ENCODE measurements at places on chromosomes 2 and 18.

- no peak for DNase-seq
- no peaks in the 10 kb centered on the region for H3K4me1 ChIP-seq
- H3K36me3 ChIP-seq, result no peaks in the 10 kb centered on the region
- no peak overlapping the region for H3K27ac ChIP-seq
- H3K27me3 ChIP-seq, result no peaks in the 10 kb centered on the region
These were observed 65.7 kb upstream of the PPM1B start for GRCh38 chr2:44102790-44103562.

- H3K4me1 ChIP-seq, result peaks cover 26% of the 10 kb centered on the region
- no peaks in the 10 kb centered on the region for H3K27me3 ChIP-seq
- H3K27ac ChIP-seq, result no peak overlapping the region
- DNase-seq, result no peak
- peaks cover 27% of the 10 kb centered on the region for H3K36me3 ChIP-seq
These were observed 5.7 kb downstream of the C18orf32 start for GRCh38 chr18:49481317-49481716.

GRCh38 chr2:37881397-37881796 lies 43.7 kb upstream of the RMDN2 start:
- no peak for DNase-seq
- no peaks in the 10 kb centered on the region for H3K4me1 ChIP-seq
- no peaks in the 10 kb centered on the region for H3K36me3 ChIP-seq

- H3K36me3 ChIP-seq, result no peaks in the 10 kb centered on the region
- H3K4me1 ChIP-seq, result no peaks in the 10 kb centered on the region
- H3K27ac ChIP-seq, result no peak overlapping the region
- no peak overlapping the region for H3K4me3 ChIP-seq
These were observed 389.3 kb downstream of the IRS1 start for GRCh38 chr2:226410247-226410835.

DNA sequence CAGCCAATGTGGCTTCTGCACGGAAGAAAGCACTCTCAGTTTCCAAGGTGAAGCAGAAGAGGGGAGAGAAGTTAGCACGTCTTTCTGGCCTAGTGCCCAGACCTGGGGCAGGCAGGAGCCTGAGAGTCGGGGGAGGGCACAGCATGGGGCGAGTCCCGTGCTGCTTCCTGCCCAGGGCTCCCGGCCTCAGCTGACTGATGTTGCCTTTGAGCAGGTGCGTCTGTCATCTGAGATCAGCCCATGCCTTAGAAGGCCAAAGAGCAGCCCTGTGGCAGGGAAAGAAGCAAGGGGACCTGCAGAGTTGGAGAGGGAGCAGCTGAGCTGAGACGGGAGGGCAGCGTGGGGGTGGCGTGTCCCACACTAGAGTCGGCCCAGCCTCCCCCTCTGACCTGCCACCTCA lies 3.3 kb downstream of the KCNIP3 start:
- no peak for DNase-seq
- no peak overlapping the region for H3K27ac ChIP-seq
- no peak overlapping the region for H3K4me3 ChIP-seq
- H3K36me3 ChIP-seq, result no peaks in the 10 kb centered on the region
- no peaks in the 10 kb centered on the region for H3K4me1 ChIP-seq
- no peaks in the 10 kb centered on the region for H3K27me3 ChIP-seq

GRCh38 chr2:108565778-108566375 lies 31.6 kb downstream of the LIMS1 start:
- no peak for DNase-seq
- H3K4me1 ChIP-seq, result no peaks in the 10 kb centered on the region
- no peaks in the 10 kb centered on the region for H3K36me3 ChIP-seq
- H3K27ac ChIP-seq, result peak overlapping the region; percentile 5
- no peak overlapping the region for H3K4me3 ChIP-seq

GRCh38 chr18:29007986-29008654 lies 831.2 kb upstream of the CDH2 start:
- no peak overlapping the region for H3K4me3 ChIP-seq
- no peak overlapping the region for H3K27ac ChIP-seq
- no peaks in the 10 kb centered on the region for H3K4me1 ChIP-seq
- no peaks in the 10 kb centered on the region for H3K27me3 ChIP-seq
- no peak for DNase-seq

DNA sequence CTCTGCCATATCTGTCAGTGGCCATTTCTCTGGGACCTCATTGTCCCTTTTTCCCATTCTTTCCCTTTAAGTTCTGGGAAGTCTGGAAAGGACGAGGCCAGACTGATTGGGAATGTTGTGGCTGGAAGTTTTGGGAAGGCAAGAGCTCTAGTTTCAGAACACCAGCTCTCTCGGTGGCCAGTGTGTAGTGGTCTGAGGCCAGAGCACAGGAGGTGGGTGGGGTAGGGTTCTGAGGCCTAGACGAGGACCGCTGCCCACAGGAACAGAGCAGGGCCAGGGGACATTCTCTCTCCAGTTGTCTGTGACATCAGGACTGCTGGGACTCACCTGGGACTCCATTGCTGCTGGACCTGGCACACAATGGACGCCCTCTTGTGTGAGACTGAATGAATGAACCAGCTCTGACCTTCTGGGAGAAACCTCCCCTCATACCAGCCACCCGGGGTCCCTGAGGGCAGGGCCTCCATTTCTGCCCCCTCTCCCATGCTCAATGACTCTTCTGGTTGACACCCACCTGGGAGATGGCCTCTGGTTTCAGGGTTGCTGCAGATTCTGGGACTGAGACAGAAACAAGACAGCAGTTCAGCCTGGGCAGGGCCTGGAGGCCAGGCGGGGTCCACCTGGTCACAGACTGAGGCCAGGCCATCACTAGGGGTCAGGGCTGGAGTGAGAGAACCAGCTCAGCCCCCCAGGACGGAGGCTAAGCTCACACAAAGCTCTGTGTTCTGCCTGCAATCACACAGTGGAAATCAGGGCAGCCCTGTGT lies 8.4 kb upstream of the NPPC start:
- no peaks in the 10 kb centered on the region for H3K36me3 ChIP-seq
- no peak overlapping the region for H3K4me3 ChIP-seq
- no peak for DNase-seq
- H3K27ac ChIP-seq, result no peak overlapping the region
- no peaks in the 10 kb centered on the region for H3K4me1 ChIP-seq
- H3K27me3 ChIP-seq, result no peaks in the 10 kb centered on the region

GRCh38 chr2:114857196-114857595 lies 414.8 kb downstream of the DPP10 start:
- no peaks in the 10 kb centered on the region for H3K36me3 ChIP-seq
- H3K27me3 ChIP-seq, result no peaks in the 10 kb centered on the region
- no peak overlapping the region for H3K27ac ChIP-seq
- DNase-seq, result no peak
- H3K4me3 ChIP-seq, result no peak overlapping the region
- H3K4me1 ChIP-seq, result no peaks in the 10 kb centered on the region

- no peak overlapping the region for H3K4me3 ChIP-seq
- no peaks in the 10 kb centered on the region for H3K36me3 ChIP-seq
- H3K27ac ChIP-seq, result no peak overlapping the region
- DNase-seq, result no peak
These were observed 1704.8 kb upstream of the PIK3C3 start for GRCh38 chr18:40250236-40250635.

GRCh38 chr2:126662621-126663020 lies 6.7 kb downstream of the GYPC start:
- no peaks in the 10 kb centered on the region for H3K27me3 ChIP-seq
- H3K36me3 ChIP-seq, result no peaks in the 10 kb centered on the region
- H3K4me1 ChIP-seq, result peaks cover 94% of the 10 kb centered on the region

- no peaks in the 10 kb centered on the region for H3K27me3 ChIP-seq
- H3K27ac ChIP-seq, result no peak overlapping the region
- H3K36me3 ChIP-seq, result no peaks in the 10 kb centered on the region
- no peak overlapping the region for H3K4me3 ChIP-seq
These were observed 388.7 kb upstream of the MYT1L start for GRCh38 chr2:2719781-2720180.

DNA sequence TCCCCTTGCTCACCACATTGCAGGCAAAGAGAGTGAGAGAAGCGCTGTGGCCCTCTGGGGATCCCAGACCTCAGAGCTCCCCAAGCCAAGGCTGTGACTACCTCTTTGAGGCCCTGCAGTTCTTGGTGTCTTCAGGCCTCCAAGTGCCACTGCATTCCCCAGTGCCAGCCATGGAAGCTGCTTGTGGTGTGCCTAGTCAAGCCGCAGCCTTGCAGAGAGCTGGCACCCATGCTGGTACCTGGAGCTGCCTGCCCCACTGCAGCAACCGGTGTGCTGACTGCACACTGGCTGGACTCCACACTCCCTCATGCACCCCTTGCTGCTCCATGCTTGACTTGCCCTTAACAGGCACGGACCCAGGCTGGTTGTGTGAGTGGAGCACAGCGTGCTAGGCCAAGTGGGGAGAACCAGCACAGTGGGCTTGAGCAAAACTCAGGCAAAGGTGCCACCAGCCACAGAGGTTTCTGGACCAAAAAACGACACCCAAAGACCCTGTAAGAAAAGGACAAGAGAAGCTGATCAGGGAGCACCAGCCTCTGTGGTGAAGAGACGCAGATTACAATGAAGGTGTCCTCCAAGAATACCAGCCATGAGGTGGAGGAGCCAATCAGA lies 113.5 kb upstream of the TMEM18 start:
- H3K4me3 ChIP-seq, result no peak overlapping the region
- H3K36me3 ChIP-seq, result no peaks in the 10 kb centered on the region
- H3K4me1 ChIP-seq, result no peaks in the 10 kb centered on the region
- H3K27ac ChIP-seq, result no peak overlapping the region
- no peaks in the 10 kb centered on the region for H3K27me3 ChIP-seq

DNA sequence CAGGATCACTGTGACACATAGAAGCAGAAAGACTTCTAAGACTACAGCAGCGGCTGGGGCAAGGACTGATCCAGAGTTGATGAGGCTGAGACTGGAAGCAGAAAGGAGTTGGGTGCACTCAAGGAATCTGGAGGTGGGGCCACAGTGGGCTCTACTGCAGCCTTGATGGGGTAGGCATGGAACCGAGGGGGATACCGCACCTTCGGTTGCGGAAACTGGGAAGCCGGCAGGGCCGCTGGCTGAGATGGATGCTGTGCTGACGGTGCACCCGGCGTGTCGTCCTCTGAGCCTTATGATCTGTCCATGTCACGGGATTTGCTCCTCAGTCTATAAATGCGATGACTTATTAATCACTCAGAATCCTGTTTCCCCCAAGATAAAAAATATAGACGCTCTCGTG lies 473.5 kb upstream of the MYT1L start:
- no peaks in the 10 kb centered on the region for H3K4me1 ChIP-seq
- H3K36me3 ChIP-seq, result no peaks in the 10 kb centered on the region
- no peak for DNase-seq
- H3K27me3 ChIP-seq, result no peaks in the 10 kb centered on the region
- no peak overlapping the region for H3K4me3 ChIP-seq
- no peak overlapping the region for H3K27ac ChIP-seq

DNA sequence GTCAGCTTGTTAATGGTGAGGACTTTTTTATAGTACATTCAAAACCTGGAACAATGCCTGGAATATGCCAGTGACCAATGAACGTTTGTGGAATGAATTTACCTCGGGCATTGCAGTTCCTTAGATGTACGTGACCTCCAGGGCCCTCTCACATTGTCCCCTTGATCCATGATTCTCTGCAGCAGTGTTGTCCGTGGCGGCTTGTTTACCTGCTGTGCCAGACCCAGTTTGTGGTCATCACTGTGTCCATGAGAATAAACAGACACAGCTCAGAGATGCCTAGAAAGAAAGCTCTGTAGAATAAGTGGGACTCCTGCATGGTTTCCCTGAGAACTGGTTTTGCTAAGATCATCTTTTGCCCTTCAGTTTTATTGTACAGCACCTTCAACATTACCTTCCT lies 1132.2 kb downstream of the DPP10 start:
- H3K36me3 ChIP-seq, result no peaks in the 10 kb centered on the region
- H3K27me3 ChIP-seq, result no peaks in the 10 kb centered on the region
- no peak for DNase-seq
- H3K4me3 ChIP-seq, result no peak overlapping the region
- no peaks in the 10 kb centered on the region for H3K4me1 ChIP-seq
- no peak overlapping the region for H3K27ac ChIP-seq

GRCh38 chr18:7779211-7779610 lies 212.1 kb downstream of the PTPRM start:
- H3K36me3 ChIP-seq, result no peaks in the 10 kb centered on the region
- H3K27me3 ChIP-seq, result no peaks in the 10 kb centered on the region
- no peak overlapping the region for H3K27ac ChIP-seq
- DNase-seq, result no peak

DNA sequence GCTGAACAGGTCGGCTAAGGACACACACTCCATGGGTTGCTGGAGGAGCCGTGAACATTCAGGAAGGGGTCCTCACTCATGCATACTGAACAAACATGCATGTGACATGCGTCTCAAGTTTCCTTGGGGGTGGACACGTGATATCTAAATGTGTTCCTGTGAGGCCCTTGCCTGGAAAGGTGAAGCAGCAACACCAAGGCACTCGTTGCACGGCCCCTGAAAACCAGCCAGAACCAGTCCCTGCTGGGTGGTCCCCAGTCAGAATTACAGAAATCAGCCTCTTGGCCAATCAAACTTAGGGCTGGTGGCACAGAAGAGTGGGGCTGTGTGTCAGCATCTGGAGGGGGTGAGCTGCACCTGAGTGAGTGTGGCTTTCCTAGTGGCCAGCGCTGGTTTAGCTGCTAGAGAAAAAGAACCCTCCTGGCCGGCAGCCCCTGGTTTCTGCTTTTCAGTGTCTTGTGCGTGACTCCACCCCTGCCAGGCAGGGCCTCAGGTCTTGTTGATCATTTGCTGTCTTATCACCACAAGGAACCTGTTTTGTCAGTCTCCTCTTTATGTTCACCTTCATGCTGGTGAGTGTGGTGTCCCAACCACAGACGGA lies 3.2 kb upstream of the AQP12B start:
- H3K4me1 ChIP-seq, result peaks cover 5% of the 10 kb centered on the region
- H3K4me3 ChIP-seq, result no peak overlapping the region
- DNase-seq, result no peak

DNA sequence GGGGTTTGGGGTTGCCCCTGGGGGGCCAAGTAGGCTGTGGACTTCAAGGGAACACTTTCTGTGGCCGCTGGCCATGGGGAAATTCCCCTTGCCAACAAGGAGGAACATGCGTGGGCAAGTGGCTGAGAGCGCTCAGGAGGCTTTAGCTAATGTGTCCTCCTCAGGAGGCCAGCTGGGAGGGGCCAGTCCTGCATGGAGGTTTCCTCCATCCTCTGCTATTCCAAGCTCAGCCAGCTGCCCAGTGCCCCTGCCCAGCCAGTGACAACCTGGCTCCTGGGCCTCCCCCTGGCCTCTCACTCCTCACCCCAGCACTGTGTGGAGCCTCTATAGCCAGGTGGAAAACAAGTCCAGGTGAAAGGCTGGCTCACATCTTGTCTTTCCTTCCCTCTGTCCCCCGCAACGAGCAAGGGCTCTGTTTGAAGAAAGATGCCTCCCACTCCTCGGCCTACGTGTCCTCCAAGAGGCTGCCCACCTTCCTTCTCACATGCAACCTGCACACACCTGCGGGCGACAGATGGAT lies 64.4 kb upstream of the DAPL1 start:
- no peaks in the 10 kb centered on the region for H3K36me3 ChIP-seq
- no peak overlapping the region for H3K4me3 ChIP-seq
- no peaks in the 10 kb centered on the region for H3K4me1 ChIP-seq
- H3K27me3 ChIP-seq, result no peaks in the 10 kb centered on the region

GRCh38 chr2:197850882-197851450 lies 46.6 kb downstream of the PLCL1 start:
- H3K27ac ChIP-seq, result no peak overlapping the region
- H3K4me3 ChIP-seq, result no peak overlapping the region
- no peak for DNase-seq

- H3K36me3 ChIP-seq, result no peaks in the 10 kb centered on the region
- H3K4me3 ChIP-seq, result no peak overlapping the region
- no peak for DNase-seq
- H3K27me3 ChIP-seq, result no peaks in the 10 kb centered on the region
- H3K27ac ChIP-seq, result no peak overlapping the region
- no peaks in the 10 kb centered on the region for H3K4me1 ChIP-seq
These were observed 192.5 kb downstream of the EN1 start for GRCh38 chr2:118654945-118655344.
